ENCODE measurements at places on chromosomes 11 and 22.

DNA sequence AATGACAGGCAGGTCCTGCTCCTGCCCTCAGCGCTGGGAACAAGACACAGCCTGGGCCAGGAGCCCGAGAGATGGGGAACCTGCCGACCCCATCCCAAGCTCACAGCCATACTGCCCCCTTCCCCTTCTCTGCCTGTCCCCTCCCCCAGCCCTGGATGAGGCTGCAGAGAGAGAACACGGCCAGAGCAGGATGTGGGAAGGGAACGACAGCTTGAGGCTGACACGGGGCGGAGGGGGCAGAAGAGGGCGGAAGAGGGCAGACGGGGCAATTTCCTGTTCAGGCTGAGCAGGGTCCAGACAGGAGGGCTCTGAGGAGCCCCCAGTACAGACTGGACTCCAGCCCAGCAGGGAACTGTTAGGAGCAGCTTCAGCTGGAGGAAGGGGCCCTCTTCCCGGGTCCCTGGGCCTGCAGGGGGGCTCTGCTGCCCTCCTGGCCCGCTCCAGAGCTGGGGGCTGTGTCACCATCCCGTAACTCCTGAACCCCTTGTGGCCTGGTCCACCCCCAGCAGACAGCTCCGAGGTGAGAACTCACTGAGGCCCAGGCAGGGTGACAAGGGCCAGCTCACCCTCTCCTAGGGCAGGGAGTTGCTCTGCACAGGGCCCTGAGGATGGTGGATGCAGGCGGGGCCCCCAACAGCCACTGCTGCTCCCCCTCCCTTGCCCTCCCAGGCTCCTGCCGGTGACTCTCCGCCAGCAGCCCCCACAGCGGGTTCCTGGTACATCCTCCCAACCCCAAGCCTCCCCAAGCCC lies 5.7 kb downstream of the CTSD start:
- no peak for DNase-seq

- no peak for DNase-seq
Measured at GRCh38 chr11:88406876-88407275, 69.3 kb upstream of the CTSC start.

DNA sequence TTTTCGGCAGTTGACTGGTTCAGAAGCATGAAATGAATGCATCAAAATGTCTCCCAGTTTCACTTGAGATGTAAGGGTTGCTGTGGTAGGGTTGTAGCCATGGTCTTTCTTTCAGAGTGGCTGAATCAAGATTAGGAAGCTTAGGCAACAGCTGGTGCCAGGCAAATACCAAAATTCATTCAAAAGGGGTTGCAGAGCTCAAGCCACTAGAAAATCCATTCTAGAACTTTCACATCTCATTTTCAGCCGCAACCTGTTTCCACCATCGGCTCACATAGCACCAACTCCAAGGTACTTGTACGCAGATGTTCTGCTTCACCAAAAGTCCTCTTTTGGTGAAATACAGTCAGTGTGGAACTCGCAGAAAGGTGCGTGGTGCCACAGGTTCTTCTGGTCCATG lies 40.5 kb upstream of the STK33 start:
- DNase-seq, result no peak

- DNase-seq, result no peak
Measured at GRCh38 chr22:27772081-27772983, 29.2 kb downstream of the MN1 start.

DNA sequence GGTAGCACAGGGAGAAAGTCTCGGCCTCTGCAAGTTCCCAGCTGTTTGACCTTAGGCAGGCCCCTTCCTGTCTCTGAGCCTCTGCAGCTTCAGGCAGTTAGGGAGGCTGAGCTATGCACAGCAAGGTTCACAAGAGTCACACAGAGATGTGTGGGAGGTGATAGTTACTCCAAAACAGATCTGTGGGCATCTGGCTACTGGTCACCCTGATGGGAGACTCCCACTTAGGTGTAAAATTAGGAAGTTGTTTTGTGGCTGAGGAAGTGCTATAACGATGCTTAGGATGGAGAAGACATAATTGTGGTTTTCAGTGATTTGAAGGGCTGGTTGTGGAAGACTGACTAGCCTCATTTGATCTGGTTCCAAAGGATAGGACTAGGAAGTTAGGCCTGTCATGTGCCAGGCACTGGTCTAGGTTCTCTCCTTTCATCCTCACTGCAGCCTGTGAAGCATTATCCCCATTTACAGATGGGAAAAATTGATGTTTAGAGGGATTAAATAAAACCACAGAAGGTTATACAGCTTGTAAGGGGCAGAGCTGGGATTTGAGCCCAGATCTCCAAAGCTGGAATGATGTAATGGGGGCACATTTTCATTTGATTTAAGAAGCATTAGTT lies 13.5 kb downstream of the ACO2 start:
- peak; percentile 11 for DNase-seq

GRCh38 chr11:19102521-19102900 lies 14.5 kb upstream of the ZDHHC13 start:
- DNase-seq, result no peak

- DNase-seq, result no peak
Measured at GRCh38 chr22:25779426-25779825, 37.4 kb downstream of the MYO18B start.

GRCh38 chr11:72676861-72677341 lies 2.7 kb upstream of the PDE2A start:
- peak; percentile 32 for DNase-seq

GRCh38 chr11:19536131-19536530 lies 176.5 kb upstream of the NAV2 start:
- DNase-seq, result no peak

- DNase-seq, result no peak
Measured at GRCh38 chr11:134890446-134890845, 478.4 kb upstream of the B3GAT1 start.

DNA sequence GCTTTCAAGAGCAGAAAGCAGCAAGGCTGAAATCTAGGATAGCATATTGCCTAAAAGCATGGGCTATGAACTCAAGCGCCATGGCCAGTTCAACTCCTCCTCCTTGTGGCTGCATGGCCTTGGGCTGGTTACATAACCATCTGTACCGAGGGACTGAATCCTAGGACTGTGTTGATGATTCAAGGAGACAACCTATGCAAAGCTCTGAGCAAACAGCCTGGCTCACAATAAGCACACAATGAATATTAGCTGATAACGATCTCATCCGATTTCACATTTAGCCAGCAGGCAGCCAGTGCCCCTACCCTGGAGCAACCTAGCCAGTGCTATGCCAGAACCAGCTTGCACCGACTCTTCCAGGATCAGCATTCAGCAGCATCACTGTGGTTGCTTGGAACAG lies 698.4 kb downstream of the TBC1D22A start:
- no peak for DNase-seq

DNA sequence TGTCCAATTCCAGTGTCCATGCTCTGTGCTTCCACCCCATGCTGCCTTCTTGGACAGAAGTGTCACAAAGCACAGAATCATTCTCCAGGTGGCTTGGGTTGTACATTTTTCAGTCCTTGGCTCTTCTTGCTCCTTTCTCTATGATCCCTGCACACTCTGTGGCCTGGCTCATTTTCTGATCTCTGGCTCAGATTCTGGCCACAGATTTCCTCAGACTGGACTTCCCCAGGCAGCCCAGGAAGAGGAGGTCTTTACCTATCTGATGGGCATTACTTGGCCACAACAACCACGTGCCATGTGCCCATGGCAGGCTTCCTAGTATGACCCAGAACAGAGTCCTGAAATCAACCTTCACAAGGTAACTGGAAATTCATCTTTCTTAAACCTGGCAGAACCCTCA lies 27.2 kb downstream of the SYTL2 start:
- no peak for DNase-seq

DNA sequence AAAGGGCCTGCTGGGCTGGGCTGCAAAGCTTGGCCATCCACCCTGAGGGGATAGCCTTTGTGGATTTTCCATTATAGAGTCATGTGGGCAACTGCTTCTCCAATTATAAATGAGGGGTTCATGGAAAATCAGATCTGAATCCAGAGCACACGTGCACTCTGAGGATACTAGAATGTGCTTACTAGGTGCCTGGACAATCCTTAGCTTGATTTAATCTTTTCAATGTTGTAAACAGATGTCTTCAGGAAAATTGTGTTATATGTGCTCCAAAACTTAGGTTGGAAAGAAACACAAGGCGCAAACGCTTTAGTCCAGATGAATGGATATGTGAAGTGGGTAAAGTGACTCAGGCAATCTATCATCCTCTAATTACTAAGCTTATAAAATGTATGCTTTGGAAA lies 92.0 kb downstream of the SLC17A6 start:
- no peak for DNase-seq

DNA sequence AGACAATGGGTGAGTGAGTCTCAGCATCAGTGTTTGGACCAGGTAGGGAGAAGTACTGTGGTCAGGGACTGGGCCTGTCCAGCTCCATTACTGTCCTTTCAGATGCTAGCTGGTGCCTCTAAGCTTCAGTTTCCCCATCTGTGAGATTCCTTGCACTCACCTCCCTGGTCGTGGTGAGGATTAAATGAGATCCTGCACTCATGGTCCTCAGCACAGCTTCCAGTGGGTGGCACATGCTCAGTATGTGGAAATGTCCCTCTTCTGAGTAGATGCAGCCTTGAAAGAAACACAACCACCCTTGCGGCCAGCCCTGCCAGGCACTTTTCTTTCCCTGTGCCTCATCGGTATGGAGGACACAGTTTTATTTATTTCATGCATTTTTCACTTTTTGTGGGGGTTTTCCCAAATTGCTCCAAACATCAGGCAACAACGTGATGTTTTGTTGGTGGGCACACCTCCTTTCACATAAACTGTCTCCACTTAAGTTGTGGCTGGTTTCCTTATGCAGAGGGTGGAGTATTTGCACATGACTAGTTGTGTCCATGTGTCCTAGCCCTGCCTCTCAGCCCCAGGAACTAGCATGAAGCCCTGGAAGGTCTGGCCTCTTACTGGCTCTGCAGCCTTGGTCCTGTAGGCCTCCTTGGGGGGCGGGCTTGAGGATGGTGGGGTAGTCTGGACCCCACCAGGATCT lies 1.1 kb downstream of the LZTR1 start:
- DNase-seq, result no peak

- peak; percentile 34 for DNase-seq
Measured at GRCh38 chr22:21951931-21952465, 650 bp downstream of the PPM1F start.

GRCh38 chr11:130616573-130616972 lies 168.1 kb downstream of the ADAMTS15 start:
- DNase-seq, result no peak

- no peak for DNase-seq
Measured at GRCh38 chr22:33219648-33220384, 161.6 kb upstream of the SYN3 start.
